ENCODE measurements at places on chromosomes 1 and 21. TPM values are rescaled to one million over a fixed set of nuclear protein-coding genes. Genes with fewer than 3 reads are reported as not detected.

KRTAP19-8 gene
- not detected for total RNA-seq

KLHL17 gene
- 6.3 TPM for total RNA-seq

NLRP3 gene
- not detected for total RNA-seq

RPL11 gene
- total RNA-seq: 1,891 TPM

CLIC6 gene
- not detected for total RNA-seq

RGS13 gene
- total RNA-seq: not detected

DNA sequence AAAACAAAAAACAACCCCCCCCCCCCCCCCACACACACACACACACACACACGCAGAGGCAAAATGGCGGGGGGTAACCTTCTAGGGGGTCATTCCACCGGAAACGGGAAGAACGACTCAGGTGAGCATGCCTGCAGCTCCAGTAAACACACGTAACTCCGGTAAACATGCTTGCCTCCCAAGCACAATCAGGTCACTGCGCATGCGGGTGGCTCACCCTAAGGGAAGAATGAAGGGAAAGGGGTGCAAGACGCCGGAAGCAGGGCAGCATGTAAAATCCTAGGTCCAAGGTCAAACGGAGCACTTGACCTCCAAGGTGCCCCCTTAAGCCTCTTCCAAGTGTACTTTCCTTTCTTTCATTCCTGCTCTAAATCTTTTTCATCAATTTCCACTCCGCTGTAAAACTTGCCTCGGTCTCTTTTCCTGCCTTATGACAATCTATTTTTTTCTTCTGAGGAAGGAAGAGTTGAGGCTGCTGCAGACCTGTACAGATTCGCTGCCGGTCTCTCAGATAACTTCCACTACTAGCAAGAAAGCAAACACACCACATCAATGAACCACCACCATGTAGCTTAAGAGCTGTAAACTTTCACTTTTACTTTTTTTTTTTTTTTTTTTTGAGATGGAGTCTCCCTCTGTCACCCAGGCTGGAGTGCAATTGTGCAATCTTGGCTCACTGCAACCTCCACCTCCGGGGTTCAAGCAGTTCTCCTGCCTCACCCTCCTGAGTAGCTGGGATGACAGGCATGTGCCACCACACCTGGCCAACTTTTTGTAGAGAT, 21.0 kb upstream of the CBR3 start:
- peak; percentile 55 for DNase-seq

GRCh38 chr1:246794048-246794827, 70.0 kb downstream of the SCCPDH start:
- no peak for DNase-seq

DNA sequence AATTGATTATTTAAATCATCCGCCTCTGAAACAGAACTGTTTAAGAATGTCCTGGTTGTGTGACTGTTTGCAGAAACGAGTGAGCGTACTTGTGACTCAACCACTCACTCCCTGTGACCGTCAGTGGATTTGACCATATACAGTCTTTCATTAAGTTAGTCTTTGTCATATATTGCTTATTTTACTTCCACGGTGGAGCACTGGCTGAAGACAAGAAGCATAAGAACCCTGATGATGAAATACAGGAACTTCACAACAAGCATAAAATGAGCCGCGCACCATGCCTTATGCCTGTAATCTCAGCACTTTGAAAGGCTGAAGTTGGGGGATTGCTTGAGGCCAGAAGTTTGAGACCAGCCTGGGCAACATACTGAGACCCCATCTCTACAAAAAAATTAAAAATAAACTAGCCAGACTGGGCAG, 194.0 kb downstream of the TOMM20 start:
- DNase-seq: no peak

DNA sequence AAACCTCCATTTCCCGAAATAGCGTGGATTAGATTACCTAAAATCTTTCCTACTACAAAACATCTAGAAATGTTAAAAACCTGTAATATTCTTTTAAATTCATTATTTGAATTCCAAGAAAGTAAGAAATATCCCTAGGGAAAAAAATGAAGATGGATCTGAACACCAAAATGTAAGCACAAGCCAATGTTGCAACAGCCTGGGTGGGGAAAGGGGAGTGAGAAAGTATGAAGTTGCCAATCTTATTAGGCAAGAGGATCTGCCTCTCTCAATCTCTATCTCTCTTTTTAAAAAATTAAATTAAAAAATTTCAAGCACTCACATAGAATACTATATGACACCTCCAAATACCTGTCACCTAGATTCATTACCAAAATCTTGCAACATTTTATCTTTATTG, 74.9 kb upstream of the IRF2BP2 start:
- DNase-seq: no peak

- DNase-seq: no peak
Observed at GRCh38 chr1:151545542-151545941, 5.4 kb downstream of the TUFT1 start.

DNA sequence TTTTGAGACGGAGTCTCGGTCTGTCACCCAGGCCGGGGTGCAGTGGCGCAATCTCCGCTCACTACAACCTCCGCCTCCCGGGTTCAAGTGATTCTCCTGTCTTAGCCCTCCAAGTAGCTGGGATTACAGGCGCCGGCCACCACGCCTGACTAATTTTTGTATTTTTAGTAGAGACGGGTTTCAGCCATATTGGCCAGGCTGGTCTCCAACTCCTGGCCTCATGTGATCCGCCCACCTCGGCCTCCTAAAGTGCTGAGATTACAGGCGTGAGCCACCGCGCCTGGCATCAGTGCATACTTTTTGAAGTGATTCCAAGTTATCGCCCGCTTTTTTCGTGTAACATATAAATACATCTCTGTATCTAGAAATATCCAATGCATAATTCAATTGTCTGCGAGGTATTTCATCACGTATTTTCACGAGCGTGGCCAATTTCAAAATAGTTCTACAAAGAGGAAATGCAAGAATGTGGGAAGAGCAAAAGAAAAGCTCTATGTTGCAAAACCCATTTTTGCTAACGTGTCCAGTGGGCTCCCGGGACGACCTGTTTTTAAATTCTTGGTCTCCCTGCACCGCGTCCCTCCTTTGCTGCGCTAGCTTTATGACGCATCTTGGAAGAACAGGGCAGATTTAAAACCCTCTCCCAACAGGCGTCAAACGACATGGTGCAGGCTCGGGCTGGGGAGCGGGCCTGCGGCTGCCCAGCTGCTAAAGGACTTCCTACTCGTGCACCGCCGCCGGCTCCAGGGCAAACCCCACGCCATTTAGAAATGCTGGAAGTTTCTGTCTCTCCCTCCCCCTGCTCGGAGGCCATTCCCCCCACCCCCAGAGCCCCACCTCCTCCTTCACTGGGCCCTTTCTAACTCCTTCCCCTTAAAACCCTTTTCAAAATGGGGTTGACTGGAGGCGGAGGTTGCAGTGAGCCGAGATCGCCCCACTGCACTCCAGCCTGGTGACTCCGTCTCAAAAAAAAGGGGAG, 923 bp upstream of the IFNGR2 start:
- DNase-seq: peak; percentile 42

DNA sequence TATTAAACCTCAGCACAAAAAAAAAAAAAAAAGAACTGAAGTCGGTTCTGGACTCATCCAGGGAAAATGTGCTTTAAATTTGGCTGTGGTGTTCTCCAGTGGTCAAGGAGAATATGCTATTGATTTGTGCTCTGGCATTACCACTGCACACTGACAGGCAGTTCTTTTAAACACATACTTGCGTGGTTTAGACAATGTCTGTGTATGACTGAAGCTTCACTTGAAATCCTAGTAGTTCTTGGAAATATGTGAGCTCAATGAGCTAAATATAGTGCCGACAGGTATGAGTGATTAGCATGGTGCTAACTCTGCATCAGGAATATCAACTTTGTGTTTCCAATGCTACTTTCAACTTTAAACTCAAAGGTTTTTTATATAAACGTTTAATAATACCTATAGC, 415.6 kb downstream of the SMYD3 start:
- DNase-seq: no peak

DNA sequence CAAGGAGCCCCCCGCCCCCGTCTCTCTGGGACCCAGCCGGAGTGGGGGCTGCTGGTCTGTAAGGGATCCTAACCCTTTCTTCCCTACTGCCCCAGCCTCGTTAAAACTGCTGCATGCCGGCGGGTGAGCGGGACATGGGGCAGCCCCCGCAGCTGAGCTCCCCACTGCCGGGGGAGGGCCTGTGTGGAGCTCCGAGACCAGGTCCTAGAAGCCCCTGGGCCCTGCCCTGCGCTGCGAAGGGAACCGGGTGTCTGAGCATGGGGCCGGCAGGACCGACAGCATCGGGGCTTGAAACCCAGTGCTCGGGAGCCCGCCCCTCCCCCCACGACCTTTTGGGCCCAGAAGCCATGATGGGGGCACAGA, 9.2 kb upstream of the COL6A1 start:
- DNase-seq: no peak

DNA sequence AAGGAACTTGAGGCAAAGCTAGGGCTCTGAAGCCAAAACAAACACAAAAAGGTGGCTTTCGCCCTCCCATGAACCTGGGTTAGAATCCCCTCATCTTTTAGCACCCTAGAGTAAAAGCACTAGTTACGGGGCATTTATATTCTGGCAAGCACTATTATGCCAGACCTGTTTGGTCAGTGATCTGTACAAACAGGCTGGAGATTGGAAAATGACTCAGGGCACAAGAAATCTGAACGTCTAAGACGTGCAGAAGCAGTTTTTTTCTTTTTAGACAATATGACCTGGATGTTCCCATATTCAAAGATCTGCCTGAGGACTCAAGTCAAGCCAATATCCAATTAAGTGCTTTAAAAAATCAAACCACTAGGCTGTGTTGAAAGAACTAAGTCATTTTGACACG, 3.0 kb downstream of the ZNF436 start:
- no peak for DNase-seq

- DNase-seq: no peak
Observed at GRCh38 chr1:230010603-230011332, 56.3 kb upstream of the GALNT2 start.

GRCh38 chr21:31457675-31458074, 113.6 kb upstream of the TIAM1 start:
- peak; percentile 56 for DNase-seq
